ENCODE measurements at places on chromosomes 6 and 20.
A peak's percentile ranks its signal among the peaks of the same experiment; 100 is the strongest.

- DNase-seq, result no peak
Observed at GRCh38 chr6:1502041-1502440, 107.7 kb upstream of the FOXC1 start.

DNA sequence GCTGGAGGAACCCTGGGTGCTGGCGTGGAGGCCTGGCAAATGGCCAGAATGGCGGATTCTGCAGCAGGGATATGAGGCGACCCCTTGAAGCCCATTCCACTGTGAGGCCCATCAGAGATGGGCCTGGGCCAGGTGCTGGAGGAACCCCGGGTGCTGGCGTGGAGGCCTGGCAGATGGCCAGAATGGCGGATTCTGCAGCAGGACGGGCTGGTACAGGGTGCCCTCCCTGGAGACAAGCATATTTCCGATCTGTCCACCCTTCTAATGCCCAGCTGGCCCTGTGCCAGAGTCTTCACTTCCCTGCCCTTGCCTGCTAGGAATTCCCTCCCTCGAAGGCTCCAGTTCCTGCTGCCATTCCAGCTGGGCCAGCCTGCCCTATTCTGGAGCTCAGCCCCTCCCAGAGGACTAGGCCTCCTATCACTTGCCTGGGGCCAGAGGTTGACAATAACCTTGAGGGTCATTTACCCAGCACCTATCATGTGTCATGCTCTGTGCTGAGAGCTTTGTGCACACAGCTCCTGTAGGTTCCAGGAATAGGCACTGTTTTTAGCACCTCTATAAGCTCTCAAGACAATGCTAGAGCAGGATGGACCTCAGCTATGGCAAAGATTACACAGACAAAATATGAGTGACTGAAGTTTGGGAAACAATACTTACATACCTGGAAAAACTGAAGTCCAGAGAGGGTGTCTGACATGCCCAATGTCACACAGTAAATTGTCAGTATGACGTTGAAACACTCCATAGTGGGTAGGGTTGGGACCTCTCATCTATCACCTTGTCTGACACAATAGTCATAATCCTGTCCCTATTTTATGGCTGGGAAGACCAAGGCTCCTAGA lies 21.4 kb downstream of the SUN5 start:
- DNase-seq, result no peak

DNA sequence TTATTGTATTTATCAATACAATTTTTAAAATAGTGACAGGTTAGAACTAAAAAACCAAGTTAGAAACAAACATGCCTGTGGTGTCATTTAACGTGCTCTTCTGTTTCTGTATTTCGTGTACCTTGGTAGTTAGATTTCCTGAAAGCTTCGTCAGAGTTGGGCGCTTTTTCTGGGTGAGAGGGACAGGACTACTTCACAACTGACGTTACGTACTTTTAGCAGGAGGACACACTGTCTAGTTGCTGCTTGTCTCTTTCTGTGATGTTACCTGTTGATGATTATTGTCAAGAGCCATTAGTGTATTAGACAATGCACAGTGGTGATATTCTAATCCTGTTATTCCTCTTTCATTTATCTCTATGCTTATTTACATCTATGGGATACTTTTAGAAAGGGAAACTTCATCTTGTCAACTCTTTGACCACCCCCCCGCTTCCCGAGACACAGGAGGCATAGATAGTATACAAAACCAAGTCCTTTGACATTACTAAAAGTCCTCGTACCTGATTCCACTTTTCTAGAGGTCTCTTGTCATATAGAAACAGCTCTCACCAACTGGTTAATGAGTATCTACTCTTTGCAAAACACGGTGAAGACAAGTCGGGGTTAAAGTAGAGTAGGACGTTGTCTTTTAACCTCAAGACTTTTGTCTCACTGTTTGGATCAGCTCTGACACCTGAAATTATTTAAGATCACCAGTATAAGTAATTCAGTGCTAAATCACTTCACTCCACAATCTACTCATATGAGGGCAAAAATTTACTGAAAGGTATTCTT lies 96.3 kb downstream of the LYRM2 start:
- DNase-seq, result no peak

DNA sequence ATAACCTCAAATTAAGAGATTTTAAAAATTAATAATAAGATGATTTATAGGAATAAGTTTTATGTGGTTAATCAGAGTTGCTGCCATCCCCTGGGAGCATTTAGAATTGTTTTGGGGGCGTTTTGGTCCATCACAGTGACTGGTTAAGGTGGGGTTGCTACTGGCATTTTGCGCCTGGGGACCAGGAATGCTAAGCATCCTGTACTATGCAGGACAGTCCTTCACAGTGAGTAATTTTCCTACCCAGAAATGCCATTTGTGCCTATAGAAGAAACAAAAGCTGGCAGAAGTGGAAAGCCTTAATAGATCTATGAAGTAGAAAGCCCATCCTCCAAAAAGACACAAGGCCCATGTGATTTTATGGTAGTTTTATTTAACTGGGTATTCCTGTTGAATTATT lies 118.0 kb downstream of the ANKS1A start:
- DNase-seq, result no peak

DNA sequence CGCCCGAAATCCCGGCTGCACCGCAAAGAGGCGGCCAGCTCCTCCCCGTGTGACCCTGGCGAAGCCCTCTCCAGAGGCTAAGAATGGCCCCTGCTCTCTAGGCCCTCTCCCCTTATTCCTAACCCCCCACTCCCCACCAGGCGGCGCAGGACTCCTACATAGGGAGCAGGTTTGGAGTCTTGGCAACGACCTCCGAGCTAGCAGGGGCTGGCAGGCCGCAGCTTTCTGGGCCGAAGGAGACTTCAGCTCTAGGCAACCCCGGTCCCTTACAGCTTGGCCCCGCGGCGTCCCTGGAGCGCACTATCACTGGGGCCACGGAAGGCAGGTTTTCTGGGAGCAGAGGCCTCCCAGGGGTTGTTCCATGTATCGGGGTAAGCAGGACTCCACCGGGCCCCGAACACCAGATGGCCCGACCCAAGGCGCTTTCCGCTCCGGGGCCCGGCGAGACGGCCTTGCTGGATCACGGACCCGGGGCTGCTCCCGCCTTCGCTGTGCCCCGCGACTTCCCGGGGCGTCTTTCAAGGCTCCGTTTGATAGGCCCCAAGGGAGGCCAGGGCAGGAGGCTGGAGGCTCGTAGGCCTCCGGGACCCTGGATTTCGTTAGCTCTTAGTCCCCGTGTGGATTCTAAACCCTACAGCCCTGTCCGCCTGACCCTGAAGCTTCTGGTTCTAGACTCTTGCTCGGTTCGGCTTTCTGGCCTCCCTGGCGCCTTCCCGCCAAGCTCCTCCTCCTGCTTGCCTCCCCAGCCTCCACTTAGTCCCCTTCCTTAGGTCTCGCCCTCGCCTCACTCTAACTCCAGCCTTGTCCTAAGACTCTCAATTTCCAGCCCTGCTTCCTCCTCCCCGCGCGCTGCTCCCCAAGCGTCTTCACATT lies 1.9 kb downstream of the SLC32A1 start:
- peak; percentile 22 for DNase-seq

GRCh38 chr6:11495565-11496145 lies 41.9 kb upstream of the TMEM170B start:
- no peak for DNase-seq

DNA sequence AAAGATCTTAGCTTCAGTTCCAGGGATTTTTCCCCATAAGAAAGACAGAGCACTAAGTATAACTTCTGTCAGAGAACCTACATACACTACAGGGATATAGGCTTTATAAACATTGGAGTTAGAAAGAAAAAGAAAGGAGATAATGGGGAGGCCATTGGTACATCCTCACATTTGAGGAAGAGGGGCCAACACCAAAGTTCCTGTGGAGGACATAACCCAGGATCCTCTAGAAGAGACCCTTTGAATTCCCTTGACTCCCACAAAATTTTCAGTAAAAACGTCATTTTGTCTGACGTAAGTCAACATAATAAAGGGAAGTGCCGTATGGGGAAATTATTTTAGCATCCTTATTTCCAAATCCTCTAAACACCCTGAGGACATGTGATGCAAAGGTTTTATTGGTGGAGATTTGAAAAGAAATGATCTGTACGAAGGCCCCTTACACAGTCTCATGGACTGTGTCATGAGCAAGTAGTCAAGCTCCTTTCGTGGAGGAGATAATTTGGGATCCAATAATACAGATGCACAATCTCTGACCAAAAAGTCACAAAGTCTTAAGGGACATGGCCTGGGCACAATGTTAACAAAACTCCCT lies 33.2 kb downstream of the HLA-DRA start:
- no peak for DNase-seq

GRCh38 chr20:43271980-43272379 lies 82.3 kb upstream of the PTPRT start:
- no peak for DNase-seq

DNA sequence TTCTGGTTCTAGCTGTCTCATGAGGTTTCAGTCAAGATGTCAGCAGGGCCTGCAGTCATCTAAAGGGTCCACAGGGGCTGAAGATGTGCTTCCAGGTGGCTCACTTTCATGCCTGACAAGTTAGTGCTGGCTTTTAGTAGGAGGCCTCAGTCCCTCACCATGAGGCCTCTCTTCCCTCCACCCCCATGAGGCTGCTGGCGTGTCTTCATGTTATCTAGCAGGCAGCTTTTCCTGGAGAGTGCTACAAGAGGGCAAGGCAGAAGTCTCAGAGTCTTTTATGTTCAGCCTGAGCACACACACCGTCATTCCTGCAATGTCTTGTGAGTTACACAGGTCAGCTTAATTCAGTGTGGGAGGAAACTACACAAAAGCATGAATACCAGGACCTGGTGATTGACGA lies 769.9 kb downstream of the HDGFL1 start:
- DNase-seq, result no peak

GRCh38 chr6:3742426-3743344 lies 8.8 kb downstream of the PXDC1 start:
- DNase-seq, result peak; percentile 88

GRCh38 chr20:1467355-1468116 lies 887 bp upstream of the NSFL1C start:
- no peak for DNase-seq

- DNase-seq, result no peak
Observed at GRCh38 chr20:37999526-38000263, 33.6 kb downstream of the TTI1 start.

- no peak for DNase-seq
Observed at GRCh38 chr6:98583506-98583905, 250.9 kb upstream of the POU3F2 start.

GRCh38 chr20:2703716-2704475 lies 11.3 kb downstream of the EBF4 start:
- DNase-seq, result no peak

Measured in effector CD8-positive, alpha-beta T cell (primary cell).